ENCODE measurements at places on chromosomes 7 and 10.

DNA sequence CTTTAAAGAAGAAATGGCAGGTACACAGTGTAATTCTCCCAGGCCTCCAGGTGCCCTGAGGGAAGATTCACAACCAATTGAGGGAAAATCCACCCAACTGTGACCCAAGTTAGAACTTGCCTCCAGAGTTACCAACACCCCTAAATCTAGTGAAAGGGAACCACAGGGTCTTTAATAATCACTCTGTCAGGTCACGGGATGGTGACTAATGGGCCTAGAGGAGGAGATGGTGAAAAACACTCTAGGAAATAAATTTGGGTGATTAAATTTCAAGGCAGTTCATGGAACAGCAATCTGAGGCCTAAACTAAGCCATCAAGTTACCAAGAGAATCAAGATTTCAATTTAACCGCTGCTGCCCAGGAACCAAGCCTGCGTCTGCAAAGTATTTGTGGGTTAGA, 26.7 kb upstream of the SLF2 start:
- DNase-seq, result no peak

DNA sequence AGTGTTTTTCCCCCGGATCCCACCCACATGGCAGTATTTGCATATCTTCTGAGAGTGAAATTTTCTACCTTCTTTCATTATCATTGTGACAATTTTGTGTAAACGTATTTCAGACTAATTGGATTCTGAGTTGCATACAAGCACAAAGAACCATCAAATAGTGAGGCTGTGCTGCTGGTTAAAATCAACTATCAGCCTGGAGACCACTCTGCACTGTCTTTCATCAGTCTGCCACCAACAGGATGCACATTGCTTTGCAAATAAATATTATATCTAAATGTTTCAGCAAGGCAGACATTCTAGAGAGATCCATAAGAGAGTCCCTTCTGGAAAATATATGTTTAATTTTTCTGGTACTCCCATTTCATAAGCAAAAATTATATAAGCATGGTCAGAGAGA, 851.8 kb downstream of the XPNPEP1 start:
- no peak for DNase-seq

DNA sequence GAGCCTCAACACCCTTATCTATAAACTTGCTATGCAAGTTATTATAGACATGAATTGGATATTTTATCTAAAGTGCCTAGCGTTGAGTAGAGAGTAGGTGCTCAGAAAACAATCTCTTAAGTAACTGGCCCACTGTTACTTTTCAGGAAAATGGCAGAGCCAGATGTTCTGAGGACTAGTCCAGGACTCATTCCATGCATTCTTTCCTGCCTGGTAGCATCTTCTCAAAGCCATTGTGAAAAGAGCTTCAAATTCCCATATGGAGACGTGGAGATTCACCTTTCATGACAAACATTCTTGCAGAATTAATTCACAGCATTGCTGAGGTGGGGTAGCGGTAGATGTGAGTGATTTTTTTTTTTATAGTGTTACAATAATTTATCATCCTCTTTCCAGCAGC, 35.9 kb upstream of the ITPRID1 start:
- DNase-seq, result no peak

DNA sequence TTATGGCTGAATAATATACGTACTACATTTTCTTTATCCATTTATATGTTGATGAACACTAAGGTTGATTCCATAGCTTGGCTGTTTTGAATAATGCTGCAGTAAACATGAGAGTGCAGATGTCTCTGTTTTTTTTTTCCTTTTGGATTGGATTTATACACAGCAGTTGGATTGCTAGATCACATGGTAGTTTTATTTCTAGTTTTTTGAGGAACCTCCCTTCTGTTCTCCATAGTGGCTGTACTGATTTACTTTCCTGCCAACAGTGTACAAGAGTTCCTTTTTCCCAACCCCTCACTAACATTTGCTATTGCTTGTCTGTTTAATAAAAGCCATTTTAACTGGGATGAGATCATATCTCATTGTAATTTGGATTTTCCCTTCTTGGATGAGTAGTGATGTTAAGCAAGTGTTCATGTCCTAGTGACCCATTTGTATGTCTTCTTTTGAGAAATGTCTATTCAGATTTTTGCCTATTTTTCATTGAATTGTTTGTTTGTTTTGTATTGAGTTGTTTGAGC, 36.0 kb downstream of the ABCA13 start:
- DNase-seq, result no peak

GRCh38 chr10:25999295-25999981, 65.4 kb downstream of the MYO3A start:
- no peak for DNase-seq

DNA sequence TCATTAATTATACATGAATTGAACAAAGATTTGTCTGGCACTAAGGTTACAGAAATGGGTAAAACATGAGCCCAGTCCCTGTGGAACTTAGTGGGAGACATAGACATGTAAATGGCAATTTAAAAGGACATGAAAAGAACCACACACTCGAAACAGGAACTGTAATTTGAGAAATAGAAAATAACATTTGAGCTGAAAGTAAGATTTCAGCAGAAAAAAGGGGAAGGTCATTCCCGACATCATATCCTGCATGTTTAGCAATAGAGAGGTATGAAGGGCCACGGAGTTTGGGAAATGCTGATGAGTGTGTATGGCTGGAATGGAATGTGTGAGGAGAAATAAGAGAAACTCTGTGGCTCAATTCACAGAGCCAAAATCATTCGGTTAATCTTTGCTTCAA, 175.4 kb upstream of the AHR start:
- no peak for DNase-seq

- DNase-seq, result peak; percentile 20
Observed at GRCh38 chr10:18619016-18619415, 32.4 kb downstream of the NSUN6 start.

DNA sequence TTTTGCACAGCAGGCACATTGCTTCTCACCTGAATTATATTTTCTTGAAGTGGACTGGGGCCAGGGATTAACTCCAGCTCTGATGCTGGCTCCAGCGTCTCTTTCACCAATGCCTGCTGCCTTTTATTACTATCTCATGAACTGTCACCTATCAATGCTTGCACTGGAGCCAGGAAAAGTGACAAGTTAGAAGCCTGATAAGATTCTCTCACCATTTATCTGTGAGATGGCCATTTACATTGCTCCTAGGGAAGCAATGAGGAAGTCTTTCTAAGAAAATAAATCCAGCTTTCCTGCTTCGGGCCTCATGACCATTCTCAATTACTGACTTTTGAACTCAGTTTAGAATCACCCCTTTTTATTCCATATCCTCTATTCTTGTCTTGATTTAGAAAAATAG, 48.5 kb upstream of the LRRTM3 start:
- DNase-seq, result no peak

DNA sequence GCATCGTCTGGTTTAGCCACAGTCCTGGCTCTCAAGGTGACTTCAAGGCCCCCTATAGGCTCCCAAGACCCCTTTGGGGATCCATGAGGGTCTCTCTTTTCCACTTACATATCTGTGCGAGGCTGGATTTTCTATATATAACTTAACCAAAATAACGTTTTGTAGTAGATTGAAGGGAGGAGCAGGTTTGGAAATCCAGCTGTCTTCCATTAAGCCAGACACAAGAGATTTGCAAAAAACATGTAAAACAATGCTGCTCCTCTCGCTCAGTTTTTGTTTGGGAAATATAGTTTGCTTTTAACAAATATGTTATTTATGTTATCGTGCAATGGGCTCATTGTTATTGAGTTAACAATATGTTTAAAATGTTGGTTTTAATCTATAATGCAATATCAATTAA, 811.2 kb downstream of the TYW1 start:
- DNase-seq, result no peak

DNA sequence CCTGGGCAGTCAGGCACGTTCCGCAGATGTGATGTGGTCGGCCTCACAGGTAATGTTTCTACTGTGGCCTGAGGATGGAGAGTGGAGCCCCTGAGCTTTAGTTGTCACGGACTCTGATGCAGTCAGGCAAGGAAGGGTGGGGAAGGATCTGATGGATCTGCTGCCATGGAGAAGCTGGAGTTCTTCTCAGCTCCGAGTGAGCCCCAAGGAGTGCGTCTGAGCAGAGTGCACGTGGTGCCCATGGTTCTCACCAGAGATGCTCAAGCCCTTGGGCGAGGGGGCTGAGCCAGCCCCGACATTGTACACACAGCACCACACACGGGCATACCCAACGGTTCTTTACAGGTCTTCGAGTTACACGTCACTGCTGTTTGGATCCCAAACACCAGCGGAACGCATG, 192.5 kb downstream of the EBF3 start:
- no peak for DNase-seq

- DNase-seq, result peak; percentile 57
Observed at GRCh38 chr7:30226614-30227268, 57.7 kb upstream of the ZNRF2 start.

- no peak for DNase-seq
Observed at GRCh38 chr10:113177156-113177935, 227.3 kb downstream of the TCF7L2 start.

GRCh38 chr7:77727936-77728701, 31.9 kb downstream of the RSBN1L start:
- peak; percentile 4 for DNase-seq

DNA sequence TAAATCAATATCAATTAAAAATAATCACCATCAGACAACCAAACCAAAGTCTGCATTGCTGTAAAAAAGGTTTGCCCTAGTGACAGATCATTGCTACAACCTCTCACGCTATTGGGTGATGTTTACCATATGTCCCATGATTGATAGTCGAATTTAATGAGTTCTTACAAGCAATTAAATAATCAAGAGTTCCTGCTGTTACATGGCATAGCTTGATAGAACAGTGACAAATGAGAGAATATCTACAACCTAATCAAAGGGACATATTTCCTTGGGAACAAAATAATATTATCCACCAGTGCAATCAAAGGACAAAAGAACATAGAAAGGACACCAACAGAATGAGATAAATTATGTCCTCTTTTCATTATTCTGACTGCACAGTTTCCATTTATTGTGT, 387.4 kb downstream of the ETV1 start:
- no peak for DNase-seq

DNA sequence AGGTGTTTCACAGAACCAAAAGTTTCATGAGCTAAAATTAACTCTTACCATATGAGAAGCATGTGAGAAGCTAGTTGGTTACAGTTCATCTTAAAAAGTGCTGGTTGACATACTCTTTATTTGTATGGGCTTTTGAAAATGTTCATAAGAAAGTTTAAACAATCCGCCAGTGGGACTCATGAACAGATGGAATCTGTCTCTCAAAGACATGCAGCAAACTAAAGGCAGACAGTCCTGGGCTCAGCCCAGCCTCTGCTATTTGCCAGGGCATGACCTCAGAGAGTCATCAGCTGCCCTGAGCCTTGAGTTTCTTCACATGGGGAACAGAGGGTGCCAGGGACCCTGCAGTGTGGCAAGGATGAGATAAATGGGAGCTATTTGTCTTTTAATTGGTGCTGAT, 3.2 kb downstream of the PYROXD2 start:
- DNase-seq, result no peak

GRCh38 chr10:109940117-109940516, 16.8 kb upstream of the XPNPEP1 start:
- no peak for DNase-seq

GRCh38 chr10:105025092-105025491, 384.0 kb downstream of the SORCS3 start:
- no peak for DNase-seq

DNA sequence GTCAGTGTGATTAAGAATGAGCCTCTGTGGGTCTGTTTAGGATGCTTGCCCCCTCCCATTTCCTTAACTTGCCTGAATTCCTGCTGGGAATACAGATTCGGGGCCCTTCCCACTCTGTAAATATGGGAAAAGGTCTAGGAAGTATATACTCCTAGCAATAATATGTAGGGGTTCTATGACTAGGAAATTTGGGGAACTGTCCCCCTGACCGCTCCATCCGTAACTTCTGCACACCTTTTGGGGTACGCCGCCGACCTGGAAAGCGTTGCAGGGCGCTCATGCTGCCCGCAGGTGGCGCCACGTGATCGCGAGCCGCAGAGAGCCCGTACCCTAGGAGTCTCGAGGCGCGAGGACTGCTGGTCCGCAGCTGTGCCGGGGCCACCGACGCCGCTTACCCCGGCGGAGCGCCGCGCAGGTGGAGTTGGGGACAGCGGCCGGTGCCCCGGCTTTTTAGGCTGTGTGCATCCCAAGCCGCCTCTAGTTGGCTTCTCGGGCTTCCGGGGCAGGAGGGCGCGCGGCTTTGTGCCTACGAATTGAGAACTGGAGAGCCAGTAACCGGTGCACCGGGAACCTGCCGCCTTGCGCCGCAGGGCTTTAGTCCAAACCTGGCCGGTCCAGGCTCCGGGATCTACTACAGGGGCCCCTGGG, 656 bp upstream of the CNNM2 start:
- DNase-seq, result peak; percentile 40

- DNase-seq, result no peak
Observed at GRCh38 chr7:100154651-100155491, 3.7 kb downstream of the TRAPPC14 start.

DNA sequence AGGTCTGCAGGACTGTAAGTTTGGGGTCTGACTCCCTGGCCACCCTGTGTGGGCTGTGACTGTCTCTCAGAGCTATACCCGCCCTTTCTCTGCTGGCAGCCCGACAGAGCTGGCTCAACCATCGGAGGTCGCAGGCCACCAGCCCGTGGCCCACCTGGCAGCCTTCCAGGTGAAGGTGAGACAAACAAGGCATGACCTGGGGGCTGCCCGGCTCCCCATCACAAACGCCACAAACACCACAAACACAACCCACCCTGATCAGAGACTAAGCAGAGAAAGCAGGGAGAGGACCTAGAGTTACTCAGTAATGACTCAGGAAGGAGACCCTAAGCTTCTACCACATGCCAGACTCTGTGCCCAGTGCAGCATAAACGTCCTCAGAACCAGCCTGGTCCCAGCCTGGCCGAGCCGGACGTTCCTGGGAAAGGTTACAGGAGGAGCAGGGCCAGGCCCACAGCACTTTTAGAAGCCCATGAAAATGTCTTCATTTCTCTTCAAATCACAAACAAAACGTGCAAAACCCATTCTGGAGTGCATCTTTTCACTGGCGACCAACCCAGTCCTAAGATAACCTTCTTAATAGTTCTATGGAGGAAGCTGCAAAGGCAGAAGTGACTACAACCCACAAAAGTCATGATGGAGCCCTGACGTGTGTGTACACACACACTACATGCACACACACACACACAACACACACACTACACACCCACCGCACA, 66.8 kb downstream of the MKI67 start:
- DNase-seq, result no peak

GRCh38 chr7:127949769-127950222, 81.4 kb downstream of the LRRC4 start:
- no peak for DNase-seq

GRCh38 chr7:141512597-141512996, 38.6 kb upstream of the AGK start:
- DNase-seq, result no peak

GRCh38 chr7:43072530-43072929, 39.9 kb upstream of the HECW1 start:
- DNase-seq, result no peak

DNA sequence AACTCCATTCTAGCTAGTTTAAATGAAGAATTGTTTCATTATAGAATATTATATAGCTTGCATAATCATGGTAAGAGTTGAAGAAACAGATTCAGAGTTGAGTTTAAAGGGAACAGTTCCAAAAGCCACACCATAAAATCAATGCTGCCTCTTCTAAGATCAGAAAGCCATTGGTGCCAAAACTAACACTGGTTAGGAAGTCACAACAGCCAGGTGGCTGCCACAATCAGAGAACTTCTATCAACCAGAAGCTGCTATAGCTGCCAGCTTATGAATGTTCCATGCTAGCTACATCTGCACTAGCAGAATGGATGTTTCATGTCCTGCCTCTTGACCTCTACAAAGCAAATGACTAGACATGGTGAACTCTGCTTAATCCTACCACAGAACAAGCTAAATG, 583.1 kb upstream of the LRRN3 start:
- peak; percentile 27 for DNase-seq
